T-helper 9 cell (primary cell): ENCODE measurements at places on chromosomes 7 and 10.

GRCh38 chr7:121355574-121355973, 26.8 kb downstream of the WNT16 start:
- no peak for DNase-seq

GRCh38 chr7:131623154-131623553, 66.7 kb upstream of the PODXL start:
- no peak for DNase-seq

DNA sequence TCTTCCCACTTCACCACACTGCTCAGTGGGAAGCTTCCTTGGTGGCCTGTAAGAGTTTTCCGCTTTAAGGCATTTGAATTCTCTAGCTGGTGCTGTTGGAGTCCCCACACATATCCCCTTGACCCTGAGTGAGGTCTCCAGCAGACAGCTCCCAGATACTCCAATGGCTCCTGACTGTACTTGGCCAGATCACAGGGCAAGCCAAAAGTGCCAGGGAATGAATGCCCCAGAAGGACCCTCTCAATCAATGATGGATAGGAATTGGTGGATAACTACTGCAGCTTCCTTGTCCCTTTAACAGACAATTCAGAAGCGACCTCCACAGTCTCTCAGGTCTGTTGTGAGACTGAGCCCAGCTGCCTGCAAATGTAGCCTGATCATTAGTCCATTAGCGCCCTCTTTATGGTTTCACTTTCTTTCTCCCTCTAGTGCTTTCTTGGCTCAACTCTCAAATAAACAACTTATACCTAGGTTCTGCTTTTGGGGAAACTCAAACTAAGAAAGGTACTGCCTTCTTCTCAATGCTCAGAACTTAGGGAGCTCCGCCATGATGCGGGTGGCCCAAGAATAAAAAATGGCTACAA, 283.0 kb downstream of the TCF7L2 start:
- DNase-seq: no peak

DNA sequence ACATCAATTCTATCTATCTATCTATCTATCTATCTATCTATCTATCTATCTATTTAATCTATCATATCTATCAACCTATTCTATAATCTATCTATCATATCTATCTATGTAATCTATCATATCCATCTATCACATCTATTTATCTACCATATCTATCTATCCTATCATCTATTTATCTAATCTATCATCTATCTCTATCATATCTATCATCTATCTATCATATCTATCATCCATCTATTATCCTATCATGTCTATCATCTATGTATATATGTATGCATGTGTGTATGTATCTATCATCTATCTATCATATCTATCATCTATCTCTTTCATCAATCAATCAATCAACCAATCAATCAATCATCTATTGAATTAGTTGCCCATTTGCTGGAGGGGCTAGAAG, 159.3 kb upstream of the GALNT17 start:
- DNase-seq: no peak

DNA sequence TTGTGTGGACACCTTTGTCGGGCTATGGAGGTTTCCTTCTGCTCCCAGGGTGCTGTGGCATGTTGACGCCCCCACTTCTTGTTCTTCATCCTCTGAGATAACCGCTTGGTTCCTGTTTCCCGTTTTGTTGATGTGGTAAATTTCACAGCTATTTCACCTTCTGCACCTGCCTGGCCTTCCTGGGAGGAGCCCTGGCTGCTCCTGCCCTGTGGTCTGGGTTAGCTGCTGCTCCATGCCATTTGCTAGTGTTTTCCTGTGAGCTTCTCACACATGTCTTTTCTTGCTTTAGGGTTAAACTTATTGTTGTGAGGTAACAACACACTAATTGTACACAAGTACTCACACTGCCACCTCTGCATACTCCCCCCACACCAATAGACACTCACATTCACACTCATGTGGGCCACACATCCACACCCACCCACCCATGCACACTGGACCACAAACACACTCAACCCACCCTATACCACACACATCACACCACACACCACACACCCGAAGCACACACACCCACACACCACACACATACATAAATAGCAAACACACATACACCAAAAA, 46.5 kb upstream of the MSMB start:
- no peak for DNase-seq

DNA sequence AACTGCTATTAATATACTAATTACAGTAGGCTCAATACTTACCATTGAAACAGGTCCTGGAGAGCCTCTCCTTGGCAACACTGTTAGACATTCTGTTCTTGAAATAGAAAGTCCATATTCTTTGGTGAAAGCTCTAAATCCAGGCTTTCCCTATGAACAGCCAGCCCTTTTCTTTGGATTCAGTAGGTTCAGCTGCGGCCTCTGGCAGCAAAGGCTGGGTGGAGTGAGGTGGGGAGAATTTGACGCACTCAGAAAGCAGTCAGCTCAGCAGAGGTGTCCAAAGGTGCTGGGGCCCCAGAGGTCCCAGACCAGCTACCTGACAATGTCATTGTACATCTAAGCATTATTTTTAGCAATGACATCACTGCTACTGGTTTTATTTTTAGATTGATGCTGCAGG, 146.1 kb downstream of the GRK5 start:
- DNase-seq: no peak

GRCh38 chr10:118692872-118693271, 61.9 kb downstream of the CACUL1 start:
- DNase-seq: no peak

DNA sequence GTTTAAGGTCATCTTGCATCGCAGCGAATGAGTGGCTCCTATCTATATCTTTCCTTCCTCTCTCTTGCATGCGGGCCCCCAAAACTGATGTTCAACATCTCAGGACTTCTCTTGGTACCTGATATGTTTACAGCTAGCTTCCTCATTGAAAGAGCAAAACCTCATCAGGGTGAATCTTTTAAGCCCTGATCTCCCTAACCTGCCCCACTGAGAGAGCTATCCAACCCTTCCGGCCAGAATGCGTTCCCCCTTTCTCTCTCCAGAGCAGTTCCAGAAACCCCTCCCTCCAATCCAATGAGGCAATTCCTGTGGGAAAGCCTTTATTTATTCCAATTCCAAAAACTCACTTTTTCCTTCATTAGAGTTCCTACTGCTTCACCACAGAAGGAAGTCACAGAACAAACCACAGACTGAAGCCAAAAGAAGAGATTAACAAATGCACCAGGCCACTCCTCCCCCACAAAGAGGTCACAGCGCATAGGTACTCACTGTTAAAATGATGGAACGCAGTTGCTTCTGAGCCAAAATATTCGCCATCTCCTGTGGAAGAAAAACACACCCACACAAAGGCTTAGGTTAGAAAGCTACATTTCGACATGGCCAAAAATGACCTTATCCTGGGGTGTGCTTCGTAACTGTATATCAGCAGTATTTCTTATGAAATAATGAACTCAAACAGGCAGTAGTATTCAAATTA, 232.4 kb downstream of the ELMO1 start:
- DNase-seq: no peak

GRCh38 chr7:55396233-55396785, 31.2 kb downstream of the LANCL2 start:
- no peak for DNase-seq

GRCh38 chr7:64625114-64626082, 40.5 kb upstream of the ZNF107 start:
- no peak for DNase-seq

GRCh38 chr7:35736725-35737124, 41.8 kb upstream of the HERPUD2 start:
- no peak for DNase-seq

DNA sequence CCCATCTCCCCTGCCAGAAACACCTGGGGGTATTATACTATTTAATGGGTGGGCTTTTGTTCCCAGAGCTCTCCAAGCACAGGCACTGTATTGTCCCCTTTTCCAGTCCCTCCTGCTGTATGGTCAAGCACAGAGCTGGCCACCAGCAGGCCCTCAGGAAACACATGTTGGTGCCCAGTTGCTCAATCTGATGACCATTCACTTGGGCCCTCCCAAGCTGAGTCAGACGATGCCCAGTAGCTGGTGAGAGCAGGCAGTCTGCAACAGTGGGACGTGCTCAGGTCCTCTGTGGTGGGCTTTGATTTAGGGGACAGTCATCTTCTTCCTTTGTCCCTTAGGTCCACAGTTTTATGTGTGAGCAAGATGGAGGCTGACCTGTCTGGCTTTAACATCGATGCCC, 11.8 kb downstream of the SFXN2 start:
- no peak for DNase-seq

- no peak for DNase-seq
These were observed 10.7 kb downstream of the TRIM8 start for GRCh38 chr10:102654969-102655368.

GRCh38 chr10:12617191-12618175, 268.1 kb downstream of the CAMK1D start:
- no peak for DNase-seq

DNA sequence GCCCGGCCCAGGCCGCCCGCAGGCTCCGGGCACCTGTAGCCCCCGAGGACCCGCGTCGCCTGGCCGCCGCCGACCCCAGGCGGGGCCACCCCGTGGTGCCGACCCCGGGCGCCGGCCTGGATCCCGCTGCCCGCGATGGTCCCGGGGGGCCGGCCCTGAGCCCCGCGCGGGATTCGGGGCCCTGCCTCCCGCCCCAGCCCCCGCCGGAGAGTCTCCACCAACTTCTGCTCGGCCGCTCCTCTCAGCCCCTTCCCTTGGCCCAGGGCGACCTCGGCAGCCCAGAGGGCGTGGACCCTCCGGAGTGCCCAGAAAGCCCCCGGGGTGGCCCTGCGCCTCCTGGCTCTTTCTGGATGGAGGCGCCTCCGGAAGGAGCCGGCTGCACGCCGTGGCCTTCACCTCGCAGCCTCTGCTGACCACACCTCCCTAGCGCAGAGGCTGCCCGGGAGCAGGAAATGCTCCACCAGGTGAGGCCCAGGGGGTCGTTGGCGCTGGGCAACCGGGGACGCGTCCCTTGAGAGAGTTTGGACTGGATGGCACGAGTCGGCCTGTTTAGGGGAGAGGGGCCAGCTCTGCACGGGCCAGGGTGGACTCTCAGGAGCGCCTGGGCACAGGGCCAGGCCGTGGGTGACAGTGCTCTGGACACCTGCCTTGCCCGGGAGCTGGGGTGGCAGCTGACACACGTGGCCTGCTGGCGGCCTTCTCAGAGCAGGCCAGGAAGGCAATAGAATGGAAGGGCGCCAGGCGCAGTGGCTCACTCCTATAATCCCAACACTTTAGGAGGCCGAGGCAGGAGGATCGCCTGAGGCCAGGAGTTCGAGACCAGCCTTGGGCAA, 529 bp downstream of the ZNF853 start:
- no peak for DNase-seq

- DNase-seq: no peak
These were observed 191.7 kb downstream of the SEMA3E start for GRCh38 chr7:83457022-83457892.

DNA sequence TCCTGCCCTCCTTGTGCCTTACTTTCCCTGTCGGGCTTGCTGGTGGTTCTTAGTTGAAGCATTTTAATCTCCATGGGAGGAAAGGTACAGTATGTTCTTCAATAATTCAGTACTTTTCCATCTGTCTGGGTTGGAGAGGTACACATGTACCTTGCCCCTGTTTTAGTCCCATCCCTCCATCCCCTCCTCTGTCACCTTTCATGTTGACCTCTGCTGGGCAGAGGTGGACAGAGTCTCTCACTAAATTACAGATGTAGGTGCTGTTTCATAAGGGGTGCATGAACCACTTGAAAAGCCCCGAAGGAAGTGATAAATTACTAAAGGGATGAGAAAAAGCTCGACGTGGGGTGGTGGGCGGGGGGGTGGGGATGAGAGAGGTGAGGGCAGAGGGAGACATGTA, 5.4 kb downstream of the AGFG2 start:
- no peak for DNase-seq

DNA sequence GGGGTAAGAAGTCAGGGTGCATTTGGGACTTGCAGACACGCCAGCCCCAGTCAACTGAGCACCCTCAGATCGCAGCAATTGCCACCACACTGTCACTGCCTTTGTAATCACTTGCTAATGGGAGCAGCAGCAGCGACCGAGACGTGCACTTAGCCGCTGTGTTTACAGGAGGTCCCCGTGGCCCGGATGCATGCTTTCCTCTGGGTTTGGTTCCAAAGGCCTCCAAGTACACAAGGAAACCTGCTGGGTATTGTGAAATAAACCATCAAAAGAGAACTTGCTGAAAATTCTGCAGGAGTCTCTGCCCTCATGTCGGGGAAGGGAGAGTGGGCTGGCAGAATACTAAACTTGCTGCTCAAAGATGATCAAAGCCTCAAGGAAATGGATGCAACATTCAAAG, 341.7 kb downstream of the DNAJB6 start:
- DNase-seq: no peak

- DNase-seq: no peak
These were observed 468 bp upstream of the TRIM56 start for GRCh38 chr7:101084865-101085161.

DNA sequence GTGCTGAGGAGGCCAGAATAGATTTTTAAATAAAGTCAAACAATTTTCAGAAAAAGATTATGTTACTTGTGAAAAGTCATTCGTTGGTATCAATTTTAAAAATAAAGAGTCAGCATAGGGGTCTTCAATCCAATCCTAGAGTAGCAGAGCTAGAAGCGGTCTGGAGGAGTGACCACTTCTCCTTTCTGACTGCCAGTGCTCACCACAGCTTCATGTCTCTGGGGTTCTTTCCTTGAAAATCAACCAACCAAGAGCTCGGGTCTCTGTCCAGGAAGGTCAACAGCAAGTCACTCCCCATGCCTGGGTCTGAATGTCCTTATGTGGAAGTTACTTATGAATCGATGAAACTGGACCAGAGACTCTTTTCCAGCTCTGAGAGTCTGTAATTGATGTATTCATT, 14.3 kb downstream of the PTPRN2 start:
- no peak for DNase-seq

- DNase-seq: no peak
These were observed 28.3 kb downstream of the HIPK2 start for GRCh38 chr7:139749545-139749944.

- DNase-seq: no peak
These were observed 70.1 kb upstream of the CAMK1D start for GRCh38 chr10:12279281-12279680.

GRCh38 chr7:158111049-158111751, 476.4 kb downstream of the PTPRN2 start:
- no peak for DNase-seq

DNA sequence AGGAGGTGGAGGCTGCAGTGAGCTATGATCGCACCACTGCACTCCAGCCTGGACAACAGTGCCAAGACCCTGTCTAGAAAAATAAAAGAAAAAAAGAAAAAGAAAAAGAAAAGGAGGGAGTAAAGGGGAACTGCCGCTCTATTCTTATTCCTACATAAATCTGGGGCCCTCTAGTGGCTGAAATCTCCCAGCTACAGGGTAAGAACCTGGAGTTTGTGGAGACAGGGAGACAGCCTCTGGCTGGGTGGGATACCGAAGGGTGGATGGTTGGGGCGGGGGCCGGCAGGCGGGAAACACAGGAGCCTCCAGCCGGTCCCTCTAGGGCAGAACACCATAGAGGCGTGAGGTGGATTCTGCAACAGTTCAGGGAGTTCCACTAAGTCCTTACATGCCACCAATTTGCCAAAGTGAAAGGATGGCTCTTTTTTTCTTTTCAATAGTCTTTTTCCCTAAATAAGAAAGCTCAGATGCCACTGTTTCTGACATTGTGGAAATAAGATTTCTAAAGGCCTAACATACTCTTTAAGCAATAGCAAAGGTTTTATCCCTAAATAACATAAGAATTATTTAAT, 117.3 kb downstream of the SVIL start:
- DNase-seq: no peak

- no peak for DNase-seq
These were observed 78.1 kb upstream of the TMEM196 start for GRCh38 chr7:19851504-19851903.

- DNase-seq: no peak
These were observed 85.9 kb downstream of the VTI1A start for GRCh38 chr10:112532956-112533355.
